Stimulated activated CD8-positive, alpha-beta memory T cell treated with anti-CD3 and anti-CD28 coated beads, Interleukin-15, amount 100 ng/mL, for 1 hour (primary cell): ENCODE measurements at places on chromosomes 16 and 17.

- DNase-seq: no peak
These were observed 457.5 kb downstream of the TOX3 start for GRCh38 chr16:52089476-52089875.

- no peak for DNase-seq
These were observed 103.3 kb downstream of the CCDC182 start for GRCh38 chr17:57641761-57642160.

DNA sequence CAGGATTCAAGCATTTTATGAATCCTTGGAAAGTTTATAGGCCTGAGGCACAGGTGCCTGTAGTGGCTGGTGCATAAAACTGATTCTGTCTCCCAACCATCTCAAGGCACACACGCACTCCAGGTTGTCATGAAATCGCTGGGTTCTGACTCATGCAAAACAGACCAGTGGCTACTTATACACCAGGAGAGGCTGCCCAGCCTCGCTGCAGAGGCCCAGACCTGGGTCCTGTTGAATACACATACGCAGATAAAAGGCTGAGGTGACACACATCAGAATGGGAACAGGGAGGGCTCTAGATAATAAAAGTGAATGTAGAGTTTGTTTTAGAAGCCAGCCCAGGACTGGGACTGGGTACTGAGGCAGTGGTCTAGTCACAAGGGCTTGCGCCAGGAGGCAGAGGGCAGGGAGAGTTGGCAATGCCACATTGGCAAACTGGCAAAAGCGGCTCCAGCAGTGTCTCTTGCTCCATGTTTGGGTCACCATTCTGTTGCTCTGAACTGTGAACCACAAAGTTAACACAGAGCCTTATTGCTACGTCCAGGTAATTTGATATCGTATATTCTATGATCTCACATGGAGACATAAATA is 13.6 kb downstream of the OR1D5 start:
- no peak for DNase-seq

- no peak for DNase-seq
These were observed 243.3 kb downstream of the ENGASE start for GRCh38 chr17:79317916-79318315.

DNA sequence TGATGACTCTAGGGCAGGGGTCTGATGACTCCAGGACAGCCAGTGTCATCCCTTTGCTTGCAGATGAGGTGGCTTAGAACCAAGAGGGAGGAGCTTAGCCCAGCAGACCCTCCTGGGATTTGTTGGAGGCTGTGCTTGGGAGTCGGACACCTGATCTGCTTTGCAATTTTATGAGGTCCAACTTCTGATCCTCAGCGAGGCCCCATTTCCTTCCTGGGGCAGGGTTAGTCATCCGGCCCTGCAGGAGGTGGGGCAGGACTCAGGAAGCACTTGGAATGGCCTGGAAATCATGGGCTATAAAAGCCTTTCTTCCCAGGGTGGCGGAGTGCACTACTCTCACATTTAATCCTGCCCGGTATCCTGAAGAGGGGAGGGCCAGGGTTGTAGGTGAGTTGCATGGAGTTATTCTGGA is 168.5 kb downstream of the MSI2 start:
- no peak for DNase-seq

GRCh38 chr16:83214671-83215070 is 587.9 kb downstream of the CDH13 start:
- DNase-seq: no peak

DNA sequence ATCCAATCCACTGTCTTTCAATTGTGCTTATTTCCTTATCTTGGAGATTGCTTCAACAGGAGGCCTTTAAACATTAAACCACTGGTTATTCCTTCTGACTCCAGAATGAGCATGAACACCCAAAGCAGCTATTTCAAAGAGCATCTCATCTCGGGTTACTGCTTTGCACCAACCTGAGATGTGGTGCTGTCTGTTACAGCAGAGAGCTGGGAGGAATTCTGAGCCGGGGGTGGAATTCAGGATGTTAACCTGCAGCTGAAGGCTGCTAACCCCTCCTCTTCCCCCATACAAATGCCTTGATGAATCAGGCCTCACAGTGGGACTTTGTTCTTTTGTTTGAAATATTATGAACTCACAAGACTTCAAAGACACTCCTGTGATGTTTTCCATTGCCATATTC is 113.1 kb downstream of the SHISA9 start:
- DNase-seq: no peak

DNA sequence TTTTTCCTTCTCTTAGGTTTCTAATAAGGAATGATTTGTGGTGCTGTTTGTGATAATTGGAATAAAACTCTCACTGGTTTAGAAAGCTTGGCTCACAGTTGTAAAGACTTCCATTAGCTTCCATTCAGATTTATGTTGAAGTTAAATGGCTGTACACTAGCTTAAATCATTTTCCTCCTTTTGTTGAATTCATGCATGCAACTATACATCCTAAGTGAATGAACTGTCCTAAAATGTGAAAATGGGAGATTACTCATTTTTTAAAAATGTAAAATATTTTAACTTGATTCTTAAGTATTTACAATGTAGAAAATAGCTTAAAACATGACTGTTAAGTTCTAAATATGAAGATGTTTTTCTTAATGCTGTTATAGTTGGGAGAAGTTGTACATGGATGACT is 15.2 kb downstream of the PRKCA start:
- no peak for DNase-seq

DNA sequence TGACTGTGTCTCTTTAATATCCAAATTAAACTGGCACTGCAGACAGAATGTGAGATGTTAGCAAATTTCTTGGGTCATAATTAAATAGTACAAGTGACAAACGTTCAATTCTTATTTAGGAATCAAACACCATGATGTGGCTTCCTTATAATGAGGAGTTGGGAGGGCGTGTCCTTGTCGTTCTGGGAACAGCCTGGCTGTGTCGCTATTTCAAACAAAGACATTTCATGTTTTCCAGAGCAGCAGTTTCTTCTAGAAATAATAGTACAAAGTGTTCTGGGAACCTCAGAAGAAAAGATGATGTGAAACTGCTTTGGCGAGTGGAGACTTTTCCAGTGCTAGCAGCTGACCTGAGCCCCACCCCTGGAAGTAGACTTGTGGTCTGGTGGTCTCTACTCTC is 301.7 kb upstream of the N4BP1 start:
- no peak for DNase-seq

DNA sequence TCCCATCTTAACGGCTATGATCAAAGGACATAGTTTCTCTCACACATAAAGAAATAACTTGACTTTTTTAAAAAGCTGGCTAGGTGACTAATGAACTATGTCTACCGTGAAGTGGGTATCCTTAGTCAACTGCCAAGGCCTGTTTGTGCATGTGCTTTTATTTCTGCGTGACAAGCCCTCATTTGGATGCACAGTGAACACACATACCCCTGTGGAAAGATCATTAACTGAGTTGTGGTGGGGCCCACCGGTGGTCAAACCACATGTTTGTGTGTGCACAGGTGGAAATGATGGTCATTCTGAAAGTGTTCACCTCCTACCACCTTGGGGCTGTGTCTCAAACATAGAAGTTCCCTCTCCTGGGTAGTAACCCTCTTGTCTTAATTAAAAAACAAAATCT is 256.1 kb upstream of the SALL1 start:
- no peak for DNase-seq

GRCh38 chr17:38460082-38460715 is 31.9 kb downstream of the ARHGAP23 start:
- no peak for DNase-seq

DNA sequence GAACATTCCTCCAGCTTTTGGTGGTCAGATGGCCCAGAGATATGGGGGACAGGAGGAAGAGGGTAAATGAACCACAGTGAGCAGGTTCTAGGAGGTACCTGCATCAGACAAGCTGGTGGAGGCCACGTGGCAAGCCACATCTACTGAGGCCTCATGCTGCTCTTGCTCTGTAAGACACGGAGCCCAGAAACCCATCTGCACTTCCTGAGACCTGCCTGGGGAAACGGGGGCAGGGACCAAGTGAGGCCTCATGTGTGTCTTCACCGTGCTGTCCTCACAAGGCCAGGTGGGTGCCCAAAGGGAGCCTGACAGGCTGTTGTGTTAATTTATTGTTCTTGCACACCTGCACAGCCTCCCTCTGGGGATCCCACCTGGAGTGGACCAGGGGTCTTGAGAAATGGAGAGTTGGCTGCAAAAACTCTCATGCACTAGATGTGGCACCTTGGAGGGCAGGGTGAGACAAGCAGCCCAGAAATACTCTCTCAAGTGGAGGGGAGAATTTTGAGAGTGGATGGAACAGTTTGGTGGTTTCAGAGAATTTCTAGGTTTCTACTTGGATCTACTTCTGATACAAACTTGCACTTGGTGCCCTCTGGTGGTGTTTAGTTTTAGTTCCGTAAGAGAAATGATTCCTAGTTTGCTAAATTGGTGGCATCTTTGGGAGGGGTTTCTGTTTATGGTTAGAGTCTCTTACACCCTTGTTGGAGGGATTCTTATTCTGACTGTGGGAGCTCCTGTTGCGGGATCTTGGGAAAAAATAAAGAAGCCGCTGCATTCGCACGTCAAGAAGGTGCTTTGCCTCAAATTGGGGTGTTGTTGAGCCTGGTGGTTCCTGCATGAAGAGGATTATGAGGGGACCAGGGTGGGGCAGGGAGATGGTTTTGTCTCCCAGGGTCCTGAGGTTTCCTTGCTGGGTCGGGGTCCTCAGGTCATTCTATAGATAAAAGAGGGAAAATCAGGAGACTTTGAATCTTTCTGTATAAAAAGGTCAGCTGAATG is 47.5 kb downstream of the SLC6A2 start:
- DNase-seq: no peak

- DNase-seq: no peak
These were observed 74.3 kb downstream of the LMF1 start for GRCh38 chr16:896261-897199.

GRCh38 chr17:76940295-76940694 is 72.1 kb downstream of the MGAT5B start:
- no peak for DNase-seq

DNA sequence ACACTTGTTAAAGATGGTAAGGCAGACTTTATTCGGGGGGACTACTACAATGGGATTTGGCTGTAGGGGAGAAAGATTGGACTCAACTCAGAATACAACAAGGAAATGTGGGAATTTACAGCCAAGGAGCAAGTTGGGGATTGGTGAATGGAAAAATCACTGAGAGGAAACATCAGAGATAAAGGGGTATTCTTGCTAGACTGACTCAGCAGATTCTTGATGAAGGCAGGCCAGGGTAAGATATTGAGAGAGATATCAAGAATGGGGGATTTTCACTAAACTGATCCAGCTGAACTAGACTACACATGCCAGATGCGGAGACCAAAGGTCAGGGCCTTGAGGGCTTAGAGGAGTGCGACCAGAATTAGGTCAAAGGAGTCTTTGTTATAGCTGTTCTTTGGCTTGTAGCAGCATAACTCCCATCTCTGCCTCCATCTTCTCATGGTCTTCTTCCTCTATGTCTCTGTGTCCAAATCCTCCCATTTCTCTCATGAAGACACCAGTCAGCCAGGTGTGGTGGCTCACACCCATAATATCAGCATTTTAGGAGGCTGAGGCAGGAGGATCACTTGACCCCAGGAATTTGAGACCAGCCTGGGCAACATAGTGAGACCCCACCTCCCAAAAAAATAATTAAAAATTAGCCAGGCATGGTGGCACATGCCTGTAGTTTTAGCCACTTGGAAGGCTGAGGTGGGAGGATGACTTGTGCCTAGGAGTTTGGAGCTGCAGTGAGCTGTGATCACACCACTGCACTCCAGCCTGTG is 17.3 kb downstream of the CHD9NB start:
- no peak for DNase-seq

DNA sequence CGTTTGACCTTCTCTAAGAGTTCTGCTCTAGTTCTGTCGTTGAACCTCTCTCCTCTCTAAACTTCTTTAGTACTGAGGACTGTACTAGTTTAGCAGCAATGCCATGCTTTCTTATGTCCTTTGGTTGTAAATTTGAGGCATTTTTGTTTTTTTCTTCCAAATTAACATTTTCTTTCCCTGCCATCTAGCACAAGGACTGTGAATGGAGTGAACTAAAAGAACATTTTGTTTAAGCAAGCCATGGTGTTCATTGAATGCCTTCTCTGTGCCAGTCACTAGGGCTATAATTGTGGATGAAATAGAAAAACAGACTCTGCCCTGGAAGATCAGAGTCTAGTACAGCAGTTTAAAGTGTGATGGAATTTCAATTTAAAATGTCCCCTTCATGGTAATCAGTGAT is 137.9 kb downstream of the FTO start:
- DNase-seq: no peak

- no peak for DNase-seq
These were observed 7.7 kb upstream of the SLFN12L start for GRCh38 chr17:35545150-35545549.

- no peak for DNase-seq
These were observed 60.1 kb downstream of the TBC1D16 start for GRCh38 chr17:79975498-79976134.

DNA sequence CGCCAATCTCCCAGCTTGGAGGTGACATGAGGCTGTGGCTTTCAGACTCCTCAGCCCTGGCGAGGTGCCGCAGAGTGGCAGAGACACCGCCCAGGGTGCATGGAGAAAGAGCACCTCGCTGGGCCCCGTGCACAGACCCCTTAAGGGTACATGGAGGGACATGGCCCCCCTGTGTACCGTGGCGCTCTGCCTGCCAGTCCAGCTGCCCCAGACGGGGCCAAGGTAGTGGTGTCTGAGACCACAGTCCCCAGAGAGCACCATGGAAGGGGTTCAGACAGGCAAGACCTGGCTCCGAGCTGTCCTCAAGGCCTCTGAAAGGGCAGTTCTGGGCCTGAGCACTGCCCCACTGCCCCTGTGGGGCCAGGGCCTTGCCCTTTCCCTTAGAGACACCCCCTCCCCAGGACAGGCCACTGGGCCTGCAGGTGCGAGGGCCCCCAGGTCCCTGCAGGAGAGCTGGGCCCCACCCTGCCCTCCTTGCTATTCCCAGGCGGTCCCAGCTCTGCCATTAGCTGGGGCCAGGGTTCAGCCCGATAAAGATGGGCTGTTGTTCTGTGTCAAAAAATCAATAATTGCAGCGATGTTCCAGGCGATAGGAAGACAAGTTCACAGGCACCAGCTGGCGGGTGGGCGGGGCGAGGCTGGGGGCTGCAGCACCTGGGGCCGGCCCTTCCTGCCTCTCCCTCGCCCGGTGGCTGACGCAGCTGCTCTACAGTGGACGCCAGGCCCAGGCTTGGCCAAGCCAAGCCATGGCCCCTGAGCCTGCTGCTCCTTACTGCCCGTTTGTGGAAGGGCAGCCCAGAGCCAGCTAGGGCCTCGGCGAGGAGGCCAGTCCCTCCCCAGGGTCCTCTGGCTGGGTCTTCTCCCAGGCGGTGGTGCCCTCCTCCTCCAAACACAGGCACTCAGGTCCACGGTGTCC is 51.7 kb downstream of the ZFPM1 start:
- DNase-seq: no peak

- DNase-seq: no peak
These were observed 8.2 kb upstream of the ATP2C2 start for GRCh38 chr16:84360170-84360569.

GRCh38 chr17:68777856-68778694 is 176.9 kb upstream of the FAM20A start:
- DNase-seq: no peak
